ENCODE measurements at places on chromosomes 2 and 18.

DNA sequence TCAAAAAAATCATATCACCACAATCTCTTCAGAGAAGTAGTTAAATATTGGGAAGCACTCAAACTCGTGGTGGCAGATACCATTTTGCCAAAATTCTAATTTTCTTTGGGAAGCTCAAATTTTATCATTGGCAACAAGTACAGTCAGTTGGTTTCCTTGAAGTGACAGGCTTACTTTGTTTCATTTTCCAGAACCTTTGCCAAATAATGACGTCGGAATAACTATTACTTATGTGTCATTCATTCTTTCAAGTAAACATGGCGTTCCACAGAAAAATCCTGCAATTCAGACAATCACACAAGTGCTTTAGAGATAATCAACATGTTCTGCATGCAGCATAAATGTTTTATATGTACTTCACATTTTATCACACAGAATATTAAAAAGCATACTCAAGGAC lies 5.4 kb downstream of the TTLL4 start:
- DNase-seq: no peak

GRCh38 chr2:9753276-9753600 lies 90.0 kb upstream of the TAF1B start:
- DNase-seq: no peak

- DNase-seq: no peak
Observed at GRCh38 chr2:15800495-15801329, 139.6 kb upstream of the MYCN start.

- no peak for DNase-seq
Observed at GRCh38 chr2:191923652-191923997, 76.7 kb upstream of the CAVIN2 start.

- DNase-seq: no peak
Observed at GRCh38 chr2:65185012-65185411, 42.6 kb upstream of the ACTR2 start.

DNA sequence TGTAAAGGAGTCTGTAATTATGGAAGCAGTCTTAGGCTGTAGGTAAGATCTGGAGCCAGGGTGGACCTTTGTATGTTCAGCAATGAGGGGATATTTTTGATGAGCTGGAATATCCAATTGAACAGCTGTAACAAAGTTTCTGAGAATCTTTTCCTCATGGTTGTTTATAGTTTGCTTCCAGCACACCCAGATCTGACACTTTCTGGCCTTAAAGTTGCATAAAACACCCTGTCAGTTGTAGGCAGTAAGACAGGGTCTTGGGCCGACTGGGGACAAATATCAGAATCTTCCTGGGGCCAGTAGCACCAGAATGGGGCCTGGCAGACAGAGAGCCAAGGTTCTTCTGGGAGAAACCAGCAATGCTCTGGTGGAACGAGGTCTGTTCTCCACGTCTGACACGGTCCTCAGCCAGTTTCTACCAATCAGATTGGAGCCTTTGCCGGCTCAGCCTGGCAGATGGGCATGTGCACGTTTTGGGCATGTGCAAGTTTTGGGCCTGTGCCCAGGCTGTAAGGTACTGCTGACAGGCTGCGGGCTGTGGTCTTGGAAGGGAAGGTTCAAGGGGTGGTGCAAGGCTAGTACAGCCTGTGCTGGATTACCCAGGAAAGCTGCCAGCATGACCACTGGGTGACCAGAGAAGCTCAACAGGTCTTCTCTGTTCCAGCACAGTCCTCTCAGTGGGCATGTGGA lies 89.8 kb downstream of the PRKCE start:
- DNase-seq: no peak

GRCh38 chr2:176140513-176141317 lies 10.6 kb upstream of the HOXD4 start:
- DNase-seq: peak; percentile 41

- DNase-seq: no peak
Observed at GRCh38 chr2:197011021-197011417, 84.5 kb upstream of the PGAP1 start.

DNA sequence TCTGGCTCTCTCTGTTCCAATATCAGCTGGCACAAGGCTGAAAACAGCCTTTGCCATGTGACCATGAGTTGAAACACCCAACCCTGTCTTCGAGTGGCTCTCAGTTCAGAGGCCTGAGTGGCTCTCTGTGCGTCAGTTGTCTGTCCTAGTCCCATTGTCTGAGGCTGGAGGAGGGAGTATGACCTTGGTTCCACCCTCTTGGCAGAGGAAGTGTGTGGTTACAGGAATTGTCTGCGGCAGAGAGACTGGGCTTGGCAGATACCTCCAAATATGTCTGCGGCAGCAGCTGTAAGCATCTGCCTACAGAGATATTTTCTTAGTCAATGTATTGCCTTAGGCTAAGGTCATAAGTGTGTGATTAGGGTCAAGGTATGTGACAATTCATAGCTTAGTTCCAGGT lies 32.6 kb downstream of the CNGA3 start:
- DNase-seq: no peak

Data from stimulated activated CD8-positive, alpha-beta memory T cell treated with anti-CD3 and anti-CD28 coated beads, Interleukin-12 subunit alpha, Interleukin-12 subunit beta, amount 100 ng/mL, for 1 hour (primary cell).